ENCODE measurements at places on chromosomes 3 and 15. TPM values are rescaled to one million over a fixed set of nuclear protein-coding genes. Genes with fewer than 3 reads are reported as not detected.

Gene SLITRK3
- total RNA-seq = not detected

Gene TRIM69
- 26.5 TPM for total RNA-seq

DNA sequence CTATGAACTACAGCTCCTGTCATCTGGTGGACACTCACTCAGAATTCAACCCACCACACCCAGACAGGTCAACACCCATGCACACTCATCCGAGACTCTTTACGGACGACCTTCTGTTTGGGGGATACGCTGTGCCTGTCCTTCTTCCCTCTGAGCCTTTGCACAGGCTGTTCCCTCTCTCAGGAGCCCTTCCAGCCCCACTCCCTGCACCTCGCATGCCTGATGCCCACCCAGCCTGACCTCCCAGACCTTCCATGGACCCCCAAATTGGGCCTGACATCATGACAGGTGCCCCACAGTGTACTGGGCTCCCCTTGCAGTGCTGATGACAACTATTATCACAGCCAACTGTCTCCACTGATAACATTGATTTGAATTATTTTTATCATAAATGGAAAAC is 135.8 kb downstream of the NSMCE3 start:
- DNase-seq = no peak

GRCh38 chr15:75058127-75058905 is 34.9 kb downstream of the PPCDC start:
- DNase-seq = peak; percentile 36

- DNase-seq = no peak
These were observed 140.6 kb downstream of the HCN4 start for GRCh38 chr15:73228128-73228646.

- DNase-seq = no peak
These were observed 5.2 kb downstream of the SLC49A4 start for GRCh38 chr3:122800031-122800430.

DNA sequence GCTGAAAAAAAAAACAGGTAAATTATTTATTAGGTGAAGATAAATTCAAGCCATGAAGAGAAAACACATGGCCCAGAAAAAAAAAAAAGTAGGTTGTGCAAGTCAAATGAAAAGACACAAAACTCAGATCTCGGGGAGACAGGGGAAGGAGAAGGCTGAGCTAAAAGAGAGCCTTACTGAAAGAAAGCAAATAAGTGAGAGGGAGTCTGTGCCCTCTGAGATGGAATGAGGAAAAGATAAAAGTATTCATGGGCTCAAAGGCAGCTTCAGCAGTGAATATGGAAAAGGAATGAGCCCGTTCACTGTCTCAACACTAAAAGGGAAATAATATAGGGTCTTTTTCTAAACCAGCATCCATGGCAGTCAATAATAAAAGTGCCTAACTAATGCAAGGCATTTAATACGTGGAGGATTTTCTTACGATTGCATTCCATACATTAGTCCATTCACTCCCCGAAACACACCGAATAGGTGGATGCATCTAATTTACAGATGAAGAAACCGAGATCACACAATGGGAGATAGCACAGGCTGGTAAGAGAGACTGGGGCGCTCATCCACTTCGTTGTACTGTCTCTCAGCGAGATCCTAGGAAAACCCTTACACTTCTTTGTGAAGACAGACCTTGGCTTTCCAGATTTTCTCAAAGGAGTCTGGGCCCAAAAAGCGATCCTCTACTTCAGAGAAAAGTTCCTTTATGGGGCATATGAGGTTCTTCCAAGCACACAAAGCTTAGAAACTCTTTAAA is 1.1 kb downstream of the TFDP2 start:
- DNase-seq = no peak

GRCh38 chr15:93312891-93313486 is 224.0 kb upstream of the RGMA start:
- no peak for DNase-seq

All from renal cortical epithelial cell (primary cell).